Astrocyte (in vitro differentiated cells and primary cell): ENCODE measurements at places on chromosomes 3 and 15. TPM values are rescaled to one million over a fixed set of nuclear protein-coding genes. Genes with fewer than 3 reads are reported as not detected.

Gene STAC
- 7.1 and 9.4 TPM in 2 replicates for total RNA-seq

DNA sequence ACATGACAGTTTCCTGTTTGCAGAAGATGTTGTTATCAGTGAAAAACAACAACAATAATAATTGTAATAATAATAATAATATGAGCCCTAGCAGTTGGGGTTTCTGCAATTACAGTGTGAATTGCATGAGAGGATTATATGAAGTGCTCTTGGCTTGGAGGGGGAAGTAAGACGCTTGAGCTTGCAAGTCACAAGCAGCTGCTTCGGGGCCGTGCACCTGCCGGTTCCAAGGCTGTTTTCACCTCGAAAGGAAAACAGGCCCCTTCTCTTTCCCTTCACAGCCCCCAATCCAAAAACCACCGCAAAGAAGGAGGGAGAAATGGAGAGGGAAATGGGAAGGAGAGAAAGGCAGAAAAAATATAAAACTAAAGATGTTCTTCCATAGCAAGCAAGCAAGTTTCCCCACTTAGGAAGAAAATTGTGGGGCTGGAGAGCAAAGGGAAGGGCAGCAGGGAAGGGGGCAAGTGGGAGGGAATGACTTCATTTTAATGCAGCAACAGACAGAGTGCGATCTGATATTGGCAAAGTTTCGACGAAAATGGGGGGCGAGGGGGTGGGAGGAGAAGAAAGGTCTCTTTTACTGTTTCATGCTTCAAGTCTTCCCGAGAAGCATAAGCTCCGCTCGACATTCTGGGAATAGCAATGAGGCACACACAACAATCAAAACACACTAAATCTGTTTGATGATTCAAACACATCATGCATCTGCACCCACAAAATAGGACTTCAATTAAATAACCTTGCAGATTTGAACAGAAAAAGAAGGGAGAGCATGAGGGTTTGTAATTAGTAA is 284.2 kb upstream of the ATP11B start:
- no peak for DNase-seq
- H3K4me1 ChIP-seq: no peaks in the 10 kb centered on the region
- no peak overlapping the region for H3K4me3 ChIP-seq
- no peak overlapping the region for H3K27ac ChIP-seq

Gene SUCNR1
- 0.17 TPM in 1 of 2 replicates, not detected in the other for total RNA-seq

GRCh38 chr15:40088929-40089755 is 19.5 kb downstream of the BMF start:
- H3K27ac ChIP-seq: peak overlapping the region; percentile 38
- peak; percentile 50 for DNase-seq
- no peaks in the 10 kb centered on the region for H3K36me3 ChIP-seq
- no peaks in the 10 kb centered on the region for H3K27me3 ChIP-seq
- H3K4me3 ChIP-seq: no peak overlapping the region
- peaks cover 39% of the 10 kb centered on the region for H3K4me1 ChIP-seq

DNA sequence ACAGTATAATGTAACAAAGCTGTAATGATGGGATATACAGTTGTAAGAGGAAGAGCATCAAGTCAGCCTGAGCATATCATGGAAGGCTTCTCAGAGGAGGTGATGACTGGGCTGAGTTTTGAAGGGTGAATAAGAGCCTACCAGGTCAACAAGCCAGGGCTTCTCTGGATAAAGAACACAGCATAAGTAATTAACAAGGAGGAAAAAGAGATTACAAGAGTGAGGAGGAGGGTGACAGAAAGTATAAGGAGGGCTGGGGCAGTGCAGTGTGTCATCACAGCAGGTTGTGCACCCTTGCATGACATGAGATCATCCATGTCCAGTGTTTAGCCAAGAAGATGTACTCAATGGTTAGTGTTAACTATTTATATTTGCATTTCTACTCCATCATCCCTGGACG is 16.9 kb upstream of the SPATA12 start:
- H3K27ac ChIP-seq: no peak overlapping the region
- no peaks in the 10 kb centered on the region for H3K36me3 ChIP-seq
- H3K4me3 ChIP-seq: no peak overlapping the region
- no peak for DNase-seq

- H3K27me3 ChIP-seq: peaks cover 2% of the 10 kb centered on the region
- no peak for DNase-seq
- peaks cover 20% of the 10 kb centered on the region for H3K4me1 ChIP-seq
Observed at GRCh38 chr3:122000936-122001605, 21.0 kb downstream of the ILDR1 start.

DNA sequence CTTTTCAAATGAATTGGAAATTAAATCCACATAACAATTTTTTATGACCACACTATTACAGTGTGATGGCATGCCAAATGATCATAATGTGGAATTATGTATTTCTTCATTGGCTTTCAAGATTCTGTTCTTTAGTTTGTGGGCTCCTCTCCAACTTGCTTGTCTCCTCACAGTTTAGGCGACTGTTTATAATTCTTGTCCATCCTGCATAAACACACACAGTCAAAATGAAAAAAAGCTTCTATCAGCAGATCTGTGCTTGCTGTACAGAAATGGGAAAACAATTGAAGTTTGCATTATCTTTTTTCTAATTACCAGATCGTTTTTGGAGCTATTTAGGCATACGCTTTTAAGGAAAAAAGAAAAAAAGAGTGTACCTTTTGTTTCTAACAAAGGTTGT is 37.0 kb downstream of the OPA1 start:
- H3K4me1 ChIP-seq: no peaks in the 10 kb centered on the region
- no peak for DNase-seq
- H3K27me3 ChIP-seq: no peaks in the 10 kb centered on the region
- peaks cover 11% of the 10 kb centered on the region for H3K36me3 ChIP-seq

DNA sequence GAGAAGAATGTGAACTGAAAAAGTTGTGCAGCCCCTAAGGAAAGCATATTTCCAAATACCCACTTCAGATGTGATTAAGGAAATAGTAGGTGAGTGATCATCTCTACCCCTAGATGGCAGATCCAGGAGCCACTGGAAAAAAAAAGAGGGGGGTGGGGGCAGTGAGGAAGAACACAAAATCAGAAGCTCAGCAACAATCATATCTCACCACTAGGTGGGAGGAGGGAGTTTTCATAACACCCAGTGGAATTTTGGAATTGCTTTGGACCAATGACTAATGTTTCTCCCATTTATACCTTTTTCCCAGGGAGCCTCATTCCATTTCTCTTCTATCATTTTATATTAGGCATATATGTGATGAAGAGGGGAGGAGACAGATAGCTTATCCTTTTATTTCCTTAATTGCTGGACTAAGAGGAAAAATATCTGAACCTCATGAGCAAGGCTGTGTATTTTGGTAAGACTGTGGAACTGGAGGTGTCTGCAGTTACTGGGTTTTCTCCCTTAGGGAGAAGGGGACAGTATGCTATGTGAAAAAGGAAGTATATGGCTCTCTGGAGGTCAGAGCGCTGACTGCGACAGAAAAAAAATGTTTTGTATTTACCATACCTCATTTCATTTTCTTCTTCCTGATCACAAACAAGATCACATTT is 363.4 kb downstream of the GAP43 start:
- H3K27ac ChIP-seq: no peak overlapping the region
- H3K4me3 ChIP-seq: no peak overlapping the region
- no peaks in the 10 kb centered on the region for H3K36me3 ChIP-seq
- peak; percentile 32 for DNase-seq

- H3K4me1 ChIP-seq: peaks cover 41% of the 10 kb centered on the region
- H3K4me3 ChIP-seq: peak overlapping the region; percentile 4
- H3K27ac ChIP-seq: peak overlapping the region; percentile 91
- peak; percentile 92 for DNase-seq
- H3K36me3 ChIP-seq: peaks cover 14% of the 10 kb centered on the region
Observed at GRCh38 chr3:99699841-99700240, 61.4 kb downstream of the COL8A1 start.

- peak; percentile 67 for DNase-seq
- H3K4me1 ChIP-seq: peaks cover 9% of the 10 kb centered on the region
- H3K36me3 ChIP-seq: no peaks in the 10 kb centered on the region
- H3K27ac ChIP-seq: peak overlapping the region; percentile 89
- no peaks in the 10 kb centered on the region for H3K27me3 ChIP-seq
Observed at GRCh38 chr15:34038023-34038870, 757 bp downstream of the AVEN start.

Gene NMNAT3
- 1.3 and 2.5 TPM in 2 replicates for total RNA-seq

- no peak overlapping the region for H3K27ac ChIP-seq
- H3K36me3 ChIP-seq: no peaks in the 10 kb centered on the region
- peak overlapping the region; percentile 17 for H3K4me3 ChIP-seq
- peaks cover 13% of the 10 kb centered on the region for H3K27me3 ChIP-seq
- DNase-seq: peak; percentile 74
- H3K4me1 ChIP-seq: peaks cover 16% of the 10 kb centered on the region
Observed at GRCh38 chr3:128416578-128417211, 50.0 kb downstream of the DNAJB8 start.

- H3K4me1 ChIP-seq: no peaks in the 10 kb centered on the region
- peaks cover 57% of the 10 kb centered on the region for H3K27me3 ChIP-seq
- no peak overlapping the region for H3K27ac ChIP-seq
- no peak overlapping the region for H3K4me3 ChIP-seq
- DNase-seq: no peak
Observed at GRCh38 chr15:76065245-76065644, 5.5 kb downstream of the TMEM266 start.

GRCh38 chr3:117170094-117170493 is 460.5 kb downstream of the TUSC7 start:
- no peaks in the 10 kb centered on the region for H3K36me3 ChIP-seq
- DNase-seq: no peak
- no peak overlapping the region for H3K27ac ChIP-seq
- H3K4me1 ChIP-seq: no peaks in the 10 kb centered on the region
- H3K4me3 ChIP-seq: no peak overlapping the region

DNA sequence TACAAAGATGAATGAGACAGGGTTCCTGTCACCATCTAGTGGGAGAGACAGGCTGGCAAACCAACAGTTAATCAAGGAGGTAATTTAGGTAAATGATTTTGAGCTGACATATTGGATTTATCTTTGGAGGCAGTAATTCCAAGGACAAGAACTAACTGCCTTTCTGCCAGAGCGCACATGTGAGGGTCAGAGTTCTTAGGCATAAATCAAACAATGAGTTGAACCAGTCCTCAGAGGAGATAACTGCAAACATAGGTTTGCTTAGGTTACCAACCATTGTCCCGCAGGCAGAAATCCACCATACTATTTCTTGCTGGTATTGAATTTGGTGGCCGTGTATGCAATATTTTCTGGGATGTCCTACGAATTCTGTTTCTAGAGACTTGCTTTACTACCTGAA is 14.2 kb upstream of the PPP1R2 start:
- H3K27ac ChIP-seq: no peak overlapping the region
- DNase-seq: no peak
- no peak overlapping the region for H3K4me3 ChIP-seq
- no peaks in the 10 kb centered on the region for H3K4me1 ChIP-seq

GRCh38 chr15:92111291-92111690 is 257.8 kb downstream of the SLCO3A1 start:
- DNase-seq: no peak
- H3K27me3 ChIP-seq: no peaks in the 10 kb centered on the region
- no peak overlapping the region for H3K27ac ChIP-seq
- no peaks in the 10 kb centered on the region for H3K36me3 ChIP-seq

DNA sequence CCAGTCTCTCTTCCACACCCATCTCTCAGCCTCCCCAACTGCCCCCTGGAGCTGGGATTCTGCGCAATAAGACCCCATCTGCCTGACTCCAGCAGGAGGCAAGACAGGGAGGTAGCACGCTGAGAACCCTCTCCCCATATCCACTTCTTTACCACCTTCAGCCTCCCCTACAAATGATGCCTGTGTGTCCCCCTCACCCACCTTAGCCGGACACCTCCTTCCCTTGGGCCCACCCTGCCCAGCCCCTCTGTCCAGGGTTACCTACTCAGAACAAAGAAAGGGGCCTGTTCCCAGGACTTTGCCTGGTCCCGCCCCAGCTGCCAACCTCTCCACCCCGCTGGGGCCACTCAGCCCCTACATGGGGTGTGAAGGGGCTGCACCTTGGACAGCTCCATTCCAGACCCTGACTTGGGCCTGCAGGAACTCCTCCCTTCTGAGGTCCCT is 40.8 kb upstream of the ATP2B2 start:
- no peak overlapping the region for H3K27ac ChIP-seq
- H3K4me3 ChIP-seq: no peak overlapping the region
- DNase-seq: no peak
- H3K4me1 ChIP-seq: no peaks in the 10 kb centered on the region
- H3K27me3 ChIP-seq: peaks cover 4% of the 10 kb centered on the region
- H3K36me3 ChIP-seq: no peaks in the 10 kb centered on the region

Gene APH1B
- total RNA-seq: 14.7 and 18.2 TPM in 2 replicates

Gene DNAH12
- 0.23 and 0.36 TPM in 2 replicates for total RNA-seq

Gene PRR20G
- total RNA-seq: not detected in 2 replicates
